ENCODE measurements at places on chromosomes 12 and 14.

GRCh38 chr12:102281231-102281630 is 83.6 kb upstream of the PMCH start:
- no peak for DNase-seq

DNA sequence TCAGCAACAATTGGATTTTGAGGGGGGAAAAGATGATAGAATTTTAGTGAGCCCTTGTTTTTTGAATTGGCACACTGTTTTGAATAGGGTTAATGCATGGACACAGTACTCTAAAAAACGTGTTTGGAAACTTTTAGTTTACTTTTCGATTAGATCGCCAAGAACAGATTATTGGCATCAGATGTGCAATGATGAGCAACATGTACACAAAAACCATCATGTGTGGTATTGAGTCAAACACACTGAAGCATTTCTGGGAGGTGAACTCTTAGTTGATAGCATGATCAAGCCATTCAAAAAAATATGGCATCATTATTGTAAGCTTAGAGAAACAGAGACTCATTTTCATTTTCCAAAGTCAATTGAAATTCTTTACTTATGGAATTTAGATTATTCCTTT is 329.2 kb downstream of the ADAMTS20 start:
- no peak for DNase-seq

GRCh38 chr14:28896337-28896736 is 129.8 kb downstream of the FOXG1 start:
- no peak for DNase-seq

DNA sequence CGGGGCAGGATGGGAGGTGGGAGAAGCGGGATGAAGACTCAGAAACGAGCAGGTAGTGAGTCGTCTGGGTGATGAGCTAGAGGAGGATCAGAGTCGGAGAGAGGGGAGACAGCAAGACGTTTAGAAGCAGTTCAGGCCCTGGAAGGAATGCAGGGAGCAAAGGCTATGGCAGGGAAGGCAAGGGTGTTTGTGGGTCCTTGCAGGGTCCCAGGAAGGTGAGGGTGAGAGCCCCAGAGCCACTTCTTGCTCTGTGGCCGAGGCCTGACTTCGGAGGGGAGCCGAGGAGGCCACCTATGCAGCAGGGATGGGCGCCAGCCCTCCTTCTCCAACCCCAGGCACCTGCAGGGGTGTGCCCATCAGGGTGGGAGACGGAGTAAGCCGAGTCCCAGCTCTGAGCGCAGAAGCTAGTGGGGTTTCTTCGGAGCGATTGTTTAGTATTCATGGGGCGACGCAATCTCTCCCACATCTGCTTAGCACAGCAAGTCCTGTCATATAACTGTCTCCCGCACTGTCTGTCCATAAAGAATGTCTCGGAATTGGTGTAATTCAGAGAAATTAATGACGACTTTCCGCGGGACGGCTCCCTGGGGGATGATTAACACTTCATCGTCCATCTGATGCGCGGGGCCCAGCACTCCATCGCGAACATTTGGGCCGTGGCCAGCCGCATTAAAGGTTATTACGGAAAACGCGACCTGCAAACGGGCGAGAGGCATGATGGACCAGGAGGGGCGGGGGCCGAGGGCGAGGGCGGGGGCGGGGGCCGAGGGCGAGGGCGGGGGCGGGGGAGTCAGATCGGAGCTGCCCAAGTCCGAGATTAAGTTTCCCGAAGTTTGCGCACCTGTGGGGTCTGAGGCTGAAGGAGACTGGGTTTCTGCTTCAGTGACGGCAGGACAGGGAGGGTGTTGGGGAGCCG is 12.2 kb upstream of the CALCOCO1 start:
- no peak for DNase-seq

DNA sequence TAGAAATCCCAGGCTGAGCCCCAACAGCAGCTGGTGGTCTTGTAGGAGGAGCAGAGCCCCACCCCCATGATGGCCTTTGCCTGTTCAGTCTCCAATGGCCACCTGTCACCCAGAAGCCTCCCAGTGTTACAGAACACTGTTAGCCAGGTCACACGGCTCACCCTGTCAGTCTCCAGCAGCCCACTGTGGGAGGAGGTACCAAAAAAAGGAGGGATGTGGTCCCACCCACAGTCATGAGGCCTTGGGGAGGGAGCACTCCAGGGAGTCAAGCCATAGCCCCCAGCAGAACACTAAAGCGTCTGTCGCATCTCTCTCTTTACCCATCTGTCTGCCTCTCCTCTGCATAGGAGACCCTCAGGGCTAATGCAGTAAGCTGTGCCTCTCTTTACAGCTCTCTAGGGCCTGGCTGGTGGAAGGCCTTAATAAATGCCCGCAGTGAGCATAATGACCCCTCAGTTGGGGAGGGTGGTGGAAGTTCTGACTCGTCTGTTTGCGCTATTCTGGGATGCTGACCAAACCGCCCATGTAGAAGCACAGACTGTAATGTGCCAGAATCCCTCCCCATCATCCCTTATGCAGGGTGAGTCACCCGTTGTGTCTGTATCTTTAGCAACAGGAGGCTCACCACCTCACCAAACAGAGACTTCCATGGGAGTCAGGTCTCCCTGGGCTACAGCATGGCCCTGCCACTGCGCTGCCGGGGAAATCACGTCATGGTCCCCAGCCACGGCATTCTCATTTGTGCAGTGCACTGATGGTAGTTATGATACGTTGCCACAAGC is 14.6 kb downstream of the C14orf132 start:
- DNase-seq = no peak

DNA sequence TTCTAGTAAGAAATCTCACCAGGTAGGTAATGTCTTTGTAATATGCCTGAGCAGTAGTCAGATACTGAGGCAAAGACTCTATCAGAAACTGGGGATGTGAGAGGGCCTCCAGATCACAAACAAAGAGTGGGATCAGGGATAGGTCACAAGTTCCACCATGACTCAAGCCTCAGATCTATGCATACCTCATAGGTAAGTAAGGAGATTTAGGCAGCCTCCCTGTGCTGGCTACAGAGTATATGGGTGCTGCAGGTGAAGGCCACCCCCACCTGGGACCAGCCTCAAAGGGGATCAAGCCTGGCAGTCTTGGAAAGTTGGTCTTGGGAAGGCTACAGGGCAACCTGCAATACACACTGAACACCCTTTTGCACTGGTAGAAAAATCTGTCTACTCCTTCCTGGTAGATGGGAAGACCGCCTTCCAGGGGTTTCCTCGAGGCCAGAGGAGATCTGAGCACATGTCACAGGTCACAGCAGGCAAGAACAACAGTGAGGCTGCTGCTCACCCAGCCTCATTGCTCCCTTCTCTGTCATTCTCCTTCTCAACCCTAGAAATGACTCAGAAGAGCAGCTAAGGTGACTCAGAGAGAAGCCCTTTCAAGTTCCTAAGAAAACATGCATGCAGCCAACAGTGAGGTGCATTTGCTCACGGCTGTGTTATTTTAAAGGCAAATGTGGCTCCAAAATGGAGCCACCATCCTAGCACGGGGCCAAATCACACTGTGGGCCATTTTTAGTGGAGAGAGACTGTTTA is 143.4 kb upstream of the CDKN3 start:
- peak; percentile 90 for DNase-seq

GRCh38 chr14:104048758-104049507 is 36.6 kb upstream of the ASPG start:
- DNase-seq = no peak

GRCh38 chr12:123388177-123388950 is 4.4 kb downstream of the KMT5A start:
- DNase-seq = peak; percentile 79

- peak; percentile 32 for DNase-seq
These were observed 790 bp downstream of the NEDD1 start for GRCh38 chr12:96907671-96908422.

GRCh38 chr12:97142737-97143410 is 235.8 kb downstream of the NEDD1 start:
- no peak for DNase-seq

- no peak for DNase-seq
These were observed 108.5 kb downstream of the SCARB1 start for GRCh38 chr12:124754949-124755800.

- DNase-seq = no peak
These were observed 21.0 kb downstream of the DLK1 start for GRCh38 chr14:100747736-100748135.

DNA sequence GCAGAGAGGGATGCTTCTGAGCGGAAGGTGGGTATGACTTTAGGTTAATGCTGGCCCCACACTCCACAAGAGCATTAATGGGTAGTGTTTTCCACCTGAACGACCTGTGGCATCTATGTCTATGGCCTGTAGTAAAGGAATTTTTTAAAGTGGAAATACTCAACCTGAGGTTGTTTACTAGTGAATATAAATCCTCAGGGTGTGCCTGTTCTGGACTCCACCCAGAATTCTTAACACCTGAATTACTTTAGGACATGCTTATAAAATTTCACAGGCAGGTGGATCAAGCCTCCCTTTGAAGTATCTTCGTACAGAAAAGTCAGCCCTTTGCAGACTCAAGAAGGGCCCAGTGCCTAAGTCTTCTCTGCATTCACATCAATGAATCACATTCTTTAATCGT is 196.1 kb downstream of the ESR2 start:
- no peak for DNase-seq

DNA sequence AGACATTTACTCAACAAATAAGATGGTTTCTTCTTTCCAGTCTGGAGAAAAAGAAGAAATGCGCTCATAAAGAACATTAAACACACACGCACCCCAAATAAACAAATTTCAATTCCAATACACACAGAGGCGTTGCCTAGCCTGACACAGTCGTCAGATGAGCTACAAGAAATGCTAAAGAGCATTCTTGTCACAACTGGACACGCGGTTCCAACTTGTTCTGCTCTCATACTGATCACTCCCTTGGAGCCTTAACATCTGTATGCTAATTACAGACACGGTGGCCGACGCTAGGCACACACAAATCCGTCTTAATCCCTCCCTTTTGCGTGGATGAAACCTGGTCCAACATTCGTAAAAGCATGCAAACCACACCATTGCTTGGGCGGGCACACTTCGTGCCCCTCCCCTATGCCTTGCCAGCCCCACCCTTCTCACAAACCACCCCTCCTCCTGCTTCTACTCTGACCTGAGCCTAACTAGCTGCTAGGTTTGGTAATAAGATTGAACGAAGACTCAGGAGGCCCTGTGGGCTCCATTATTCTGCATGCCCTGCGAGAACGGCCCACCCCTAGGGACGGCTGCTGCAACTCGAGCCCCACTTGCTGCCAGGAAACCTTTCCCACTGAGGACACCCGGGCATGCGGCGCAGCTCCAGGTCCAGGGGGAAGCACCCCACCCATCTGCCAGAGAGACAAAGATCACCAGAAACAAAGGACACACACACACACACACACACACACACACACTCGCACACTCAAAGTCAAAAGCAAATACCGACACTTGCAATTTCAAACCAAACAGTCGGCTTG is 1.2 kb downstream of the KCNK10 start:
- DNase-seq = no peak

Measured in LoVo (cell line).